ENCODE measurements at places on chromosomes 1 and 21.

DNA sequence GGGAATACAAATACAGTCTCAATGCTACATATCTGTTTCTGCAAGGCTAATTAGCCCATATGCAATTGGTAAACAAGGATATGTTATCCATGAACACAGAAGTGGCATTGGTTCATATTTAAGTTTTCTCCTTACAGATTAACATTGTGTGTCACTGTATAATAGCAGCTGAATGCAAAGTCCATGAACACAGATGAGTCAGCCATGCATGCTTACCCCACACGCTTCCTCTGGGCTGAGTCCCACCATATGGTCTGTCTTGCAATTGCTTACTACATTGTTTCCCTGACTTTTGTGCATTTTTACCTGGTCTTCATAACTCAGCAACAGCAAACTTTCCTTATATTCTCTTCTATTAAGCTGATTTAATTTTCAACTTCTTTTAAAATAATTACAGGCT, 41.5 kb upstream of the TSNAX start:
- no peak for DNase-seq

- no peak for DNase-seq
These were observed 5.4 kb downstream of the SMIM1 start for GRCh38 chr1:3777647-3778589.

- no peak for DNase-seq
These were observed 47.7 kb downstream of the NOS1AP start for GRCh38 chr1:162117039-162117774.

DNA sequence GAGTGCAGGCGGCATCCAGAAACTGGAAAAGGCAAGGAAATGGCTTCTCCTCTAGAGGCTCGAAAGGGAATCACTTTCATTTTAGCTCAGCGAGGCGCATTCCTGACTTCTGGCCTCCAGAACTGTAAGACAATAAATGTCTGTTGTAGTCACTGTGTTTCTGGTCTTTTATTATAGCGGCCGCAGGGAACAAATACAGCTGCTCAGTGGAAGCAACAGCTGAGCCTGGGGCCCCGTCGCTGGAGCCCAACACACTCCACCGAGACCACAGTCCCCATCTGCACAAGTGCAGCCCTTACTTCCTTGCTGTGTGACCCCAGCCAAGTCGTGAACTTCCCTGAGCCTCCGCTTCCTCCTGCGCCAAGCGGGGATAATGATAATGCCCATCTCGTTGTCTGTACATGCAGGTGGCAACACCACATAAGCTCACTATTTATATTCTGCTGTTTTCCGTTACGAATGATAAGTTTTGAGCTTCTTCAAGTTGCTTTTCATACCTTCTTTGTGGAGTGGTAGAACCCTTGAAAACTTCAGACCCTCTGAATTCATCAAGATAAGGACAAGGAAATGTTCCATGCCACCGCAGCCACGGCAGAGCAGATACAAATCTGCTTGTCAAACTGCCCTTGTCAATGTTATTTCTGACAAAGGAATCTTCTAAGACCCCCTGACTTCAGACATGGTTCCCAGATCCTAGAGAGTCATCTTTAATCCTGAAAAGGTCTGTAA, 3.2 kb upstream of the LAPTM5 start:
- no peak for DNase-seq

DNA sequence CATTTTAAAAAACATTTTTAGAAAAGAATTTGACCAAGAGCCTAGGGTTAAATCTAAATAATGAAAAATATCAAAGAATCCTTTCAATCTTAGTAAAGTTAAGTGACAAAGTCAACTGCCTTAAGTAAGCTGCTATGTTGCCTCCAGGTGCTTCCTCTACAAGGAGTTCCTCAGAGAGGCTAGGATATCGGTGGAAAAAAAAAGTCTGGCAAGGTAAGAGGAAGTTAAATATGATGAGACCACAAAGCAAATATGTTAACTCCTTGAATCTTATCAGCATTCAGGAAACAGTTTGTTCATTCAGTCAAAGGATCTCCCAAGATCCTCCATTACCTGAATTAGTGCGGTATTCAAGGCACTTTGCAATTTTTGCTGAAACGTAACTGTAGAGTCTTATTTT, 563.5 kb downstream of the PTPRC start:
- DNase-seq, result no peak

- no peak for DNase-seq
These were observed 536.6 kb upstream of the USP24 start for GRCh38 chr1:55751776-55752175.

DNA sequence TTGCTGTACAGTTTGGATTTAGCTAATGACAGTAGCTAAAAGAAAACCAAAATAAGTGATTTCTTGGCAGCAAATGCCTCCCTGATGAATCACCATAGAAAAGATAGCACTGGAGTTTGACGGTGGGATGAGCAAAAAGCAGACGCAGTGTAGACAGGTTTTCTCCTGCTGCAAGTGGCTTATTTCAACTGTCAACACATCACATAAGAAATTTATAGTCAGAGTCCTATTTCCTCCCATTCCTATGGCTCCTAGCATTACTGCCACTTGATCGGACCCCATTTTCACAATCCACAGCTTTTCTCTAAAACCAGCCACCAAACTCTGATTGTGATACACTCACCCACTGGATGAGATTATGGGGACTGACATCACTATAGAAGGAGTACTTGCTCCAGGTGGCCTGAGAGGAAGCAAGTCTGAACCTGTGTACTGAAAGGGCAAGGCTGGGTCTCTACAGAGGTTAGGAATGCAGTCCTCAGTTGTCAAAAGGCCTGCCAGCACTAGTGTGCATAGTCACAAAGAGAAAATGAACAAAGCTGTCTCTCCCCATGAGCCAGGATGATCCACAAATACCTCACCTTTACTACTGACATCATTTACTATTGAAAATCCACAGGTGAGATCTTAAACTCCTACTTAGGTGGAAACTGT, 359.8 kb downstream of the LTN1 start:
- DNase-seq, result no peak

DNA sequence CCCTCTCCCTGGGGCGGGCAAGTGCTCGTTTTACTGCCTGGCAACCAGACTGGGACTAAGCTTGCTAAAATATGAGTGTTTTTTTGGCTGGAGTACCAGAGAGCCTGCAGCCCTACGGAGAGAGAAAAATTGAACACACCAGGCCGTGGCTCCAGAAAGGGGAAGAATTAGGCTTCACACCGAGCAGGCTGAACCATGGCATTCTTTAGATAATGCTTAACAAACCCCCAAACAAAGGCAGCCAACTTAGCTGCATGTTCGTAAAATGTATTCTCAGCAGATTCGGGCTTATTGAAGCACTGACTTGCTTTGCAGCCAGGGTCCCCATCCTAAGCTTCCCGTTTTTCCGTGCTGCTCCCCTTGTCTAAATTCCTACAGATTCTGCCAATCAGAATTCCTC, 76.6 kb downstream of the LMX1A start:
- no peak for DNase-seq

GRCh38 chr1:204925701-204926100, 55.0 kb downstream of the NFASC start:
- DNase-seq, result no peak

- no peak for DNase-seq
These were observed 32.4 kb downstream of the BTG3 start for GRCh38 chr21:17580319-17580718.

GRCh38 chr1:221777431-221778072, 35.7 kb upstream of the DUSP10 start:
- DNase-seq, result no peak

DNA sequence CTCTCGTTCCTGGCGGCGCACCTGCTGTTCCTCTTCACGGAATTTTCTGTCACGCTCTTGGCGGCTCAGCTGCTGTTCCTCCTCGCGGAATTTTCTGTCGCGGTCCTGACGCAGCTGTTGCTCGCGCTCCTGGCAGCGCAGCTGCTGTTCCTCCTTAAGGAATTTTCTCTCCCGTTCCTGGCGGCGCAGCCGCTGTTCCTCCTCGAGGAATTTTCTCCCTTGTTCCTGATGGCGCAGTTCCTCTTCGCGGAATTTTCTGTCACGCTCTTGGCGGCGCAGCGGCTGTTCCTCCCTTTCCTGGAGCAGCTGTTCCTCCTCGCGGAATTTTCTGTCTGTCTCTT, 6.4 kb downstream of the TCHH start:
- no peak for DNase-seq

- no peak for DNase-seq
These were observed 245.4 kb downstream of the TNR start for GRCh38 chr1:175498002-175498401.

GRCh38 chr1:156911577-156912298, 8.7 kb upstream of the LRRC71 start:
- DNase-seq, result no peak

DNA sequence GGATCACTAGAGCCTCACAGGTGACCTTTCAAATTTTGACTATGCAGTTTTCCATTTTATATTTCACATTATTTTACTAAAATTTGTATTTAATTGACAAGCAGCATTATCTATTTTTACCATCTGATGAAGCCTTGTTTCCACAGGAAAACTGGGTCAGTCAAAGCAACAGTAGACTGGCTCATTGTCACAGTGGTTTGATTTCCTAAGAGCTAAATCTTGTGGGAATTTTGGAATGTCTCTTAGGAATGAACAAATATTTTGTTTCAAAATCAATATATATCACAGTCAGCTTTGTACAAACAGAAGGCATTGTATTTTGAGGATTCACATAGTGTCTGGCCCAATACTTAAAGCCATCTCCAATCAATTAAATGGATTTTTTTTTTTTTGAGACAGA, 152.6 kb upstream of the RNPC3 start:
- no peak for DNase-seq

- no peak for DNase-seq
These were observed 405 bp upstream of the RAB29 start for GRCh38 chr1:205775717-205776056.

GRCh38 chr1:111976332-111976731, 13.1 kb downstream of the KCND3 start:
- DNase-seq, result no peak

DNA sequence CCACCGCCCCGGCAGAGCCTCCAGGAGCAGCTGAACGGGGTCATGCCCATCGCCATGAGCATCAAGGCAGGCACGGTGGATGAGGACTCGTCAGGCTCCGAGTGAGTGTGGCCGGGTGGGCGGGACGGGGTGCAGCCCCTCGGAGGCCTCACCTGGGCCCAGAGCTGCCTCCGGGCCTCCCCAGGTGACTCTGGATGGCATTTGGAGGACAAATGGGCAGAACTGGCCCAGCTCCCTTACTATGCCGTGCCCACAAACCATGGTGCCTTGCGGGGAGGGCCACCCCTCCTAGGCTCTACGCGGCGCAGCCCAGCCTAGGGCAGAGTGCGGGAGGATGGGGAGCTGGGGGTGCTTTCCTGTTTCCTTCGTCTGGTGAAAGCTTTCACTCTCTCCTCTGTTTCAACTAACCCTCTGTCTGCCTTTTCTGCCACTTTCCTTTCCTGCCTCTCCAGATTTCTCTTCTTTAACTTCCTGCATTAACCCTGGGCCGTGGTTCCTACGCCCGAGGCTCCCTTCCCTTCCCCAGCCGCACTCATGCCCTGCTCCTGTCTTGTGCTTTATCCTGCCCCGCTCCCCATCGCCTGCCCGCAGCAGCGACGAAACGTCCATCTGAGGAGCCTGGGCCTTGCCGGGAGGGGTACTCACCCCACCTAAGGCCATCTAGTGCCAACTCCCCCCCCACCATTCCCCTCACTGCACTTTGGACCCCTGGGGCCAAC, 9.2 kb downstream of the PSRC1 start:
- no peak for DNase-seq

GRCh38 chr1:212192261-212192998, 92.8 kb upstream of the PPP2R5A start:
- no peak for DNase-seq

DNA sequence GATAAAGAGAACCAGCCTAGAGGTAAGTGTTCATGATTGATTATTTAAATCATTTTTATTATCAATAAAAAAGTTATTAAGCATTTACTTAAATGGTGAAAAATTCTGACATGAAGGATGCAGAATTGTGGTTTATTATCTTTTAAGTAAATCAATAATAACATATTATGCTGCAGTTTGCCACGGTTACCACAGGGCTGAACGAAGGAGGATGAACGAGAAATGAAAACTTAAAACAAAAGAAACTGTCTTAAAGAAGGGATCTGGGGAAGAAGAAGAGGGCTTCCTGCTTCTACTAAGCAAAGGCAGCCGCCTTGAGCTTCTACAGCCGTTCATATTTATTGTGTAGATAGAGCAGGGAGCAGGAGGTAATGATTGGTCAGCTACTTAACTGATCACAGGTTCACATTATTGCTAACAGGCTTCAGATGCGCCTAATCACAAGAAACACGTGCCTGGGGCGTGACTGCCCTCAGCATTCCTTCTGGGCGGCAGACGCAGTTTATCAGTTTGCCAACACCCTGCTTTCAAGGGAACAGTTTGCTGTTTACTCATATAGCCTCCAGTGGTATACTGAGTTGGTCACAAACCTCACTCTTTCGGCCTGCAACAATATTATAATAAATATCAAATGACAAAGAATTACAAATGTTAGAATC, 5.8 kb upstream of the FNBP1L start:
- DNase-seq, result no peak

- no peak for DNase-seq
These were observed 17.7 kb downstream of the LRRC8B start for GRCh38 chr1:89542345-89542744.

DNA sequence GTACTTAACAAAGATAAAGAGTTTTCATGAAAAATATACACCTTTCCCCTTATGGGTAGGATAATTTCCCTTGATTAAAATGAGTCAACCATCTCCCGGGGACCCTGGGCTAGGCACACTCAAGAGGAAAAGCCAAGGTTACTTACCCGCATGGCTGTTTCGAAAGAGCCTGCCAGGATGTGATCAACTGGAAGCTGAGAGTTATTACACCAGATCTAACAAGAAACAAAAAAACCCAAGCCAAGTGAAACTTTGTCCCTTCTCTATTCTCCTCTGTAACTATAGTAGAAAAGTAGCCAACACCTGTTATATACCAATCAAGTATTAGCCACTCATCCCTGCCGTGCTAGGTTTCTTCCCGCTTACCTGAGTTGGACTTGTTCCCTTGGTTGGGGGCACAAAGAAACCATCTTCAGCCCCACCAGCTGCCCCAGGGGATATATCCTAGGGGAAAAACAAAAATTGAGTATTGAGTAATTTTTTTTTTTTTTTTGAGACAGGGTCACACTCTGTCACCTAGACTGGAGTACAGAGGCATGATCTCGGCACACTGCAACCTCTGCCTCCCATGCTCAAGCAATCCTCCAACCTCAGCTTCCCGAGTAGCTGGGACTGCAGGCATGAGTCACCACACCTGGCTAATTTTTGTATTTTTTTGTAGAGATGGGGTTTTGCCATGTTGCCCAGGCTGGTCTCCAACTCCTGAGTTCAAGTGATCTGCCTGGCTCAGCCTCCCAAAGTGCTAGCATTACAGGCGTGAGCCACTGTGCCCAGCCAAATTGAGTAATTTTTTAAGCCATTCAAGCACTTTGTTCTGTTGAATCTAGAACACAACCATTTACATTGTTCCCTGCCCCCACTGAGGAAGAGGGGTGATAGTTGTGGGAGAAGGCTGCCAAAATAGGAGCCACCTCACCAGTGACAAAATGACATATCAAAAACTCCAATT, 8.4 kb upstream of the PEX19 start:
- no peak for DNase-seq

All from cerebellar nuclear complex (tissue), 1 donor.